ENCODE measurements at places on chromosomes 7 and 10.

- DNase-seq: peak; percentile 21
Observed at GRCh38 chr10:22345301-22346095, at the start of gene SPAG6. Gene SPAG6, plus strand, starts transcription at chr10:22345496. Its CDS starts 116 bp downstream, at chr10:22345612.

- no peak for DNase-seq
Observed at GRCh38 chr7:16921151-16921550, 39.4 kb upstream of the AGR3 start.

GRCh38 chr7:49322476-49322875 lies 398.1 kb downstream of the CDC14C start:
- DNase-seq: no peak

DNA sequence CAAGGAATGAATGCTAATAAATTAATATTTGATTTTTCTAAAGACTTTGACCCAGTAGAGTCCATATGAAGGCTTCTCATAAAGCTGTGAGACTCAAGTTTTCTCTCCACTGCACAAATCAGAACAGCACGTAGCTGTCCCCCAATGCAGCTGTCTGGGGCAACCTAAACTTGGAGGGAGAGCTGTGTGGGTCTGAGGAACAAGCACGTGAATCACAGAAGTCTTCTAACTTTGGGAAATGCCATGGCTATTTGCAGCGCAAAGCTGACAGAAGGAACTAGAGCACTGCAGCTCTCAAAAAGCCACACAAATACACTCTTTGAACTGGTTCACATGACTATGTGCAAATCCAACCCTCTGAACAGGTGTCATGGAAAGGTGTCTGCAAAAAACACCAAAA lies 47.9 kb downstream of the COL1A2 start:
- no peak for DNase-seq

DNA sequence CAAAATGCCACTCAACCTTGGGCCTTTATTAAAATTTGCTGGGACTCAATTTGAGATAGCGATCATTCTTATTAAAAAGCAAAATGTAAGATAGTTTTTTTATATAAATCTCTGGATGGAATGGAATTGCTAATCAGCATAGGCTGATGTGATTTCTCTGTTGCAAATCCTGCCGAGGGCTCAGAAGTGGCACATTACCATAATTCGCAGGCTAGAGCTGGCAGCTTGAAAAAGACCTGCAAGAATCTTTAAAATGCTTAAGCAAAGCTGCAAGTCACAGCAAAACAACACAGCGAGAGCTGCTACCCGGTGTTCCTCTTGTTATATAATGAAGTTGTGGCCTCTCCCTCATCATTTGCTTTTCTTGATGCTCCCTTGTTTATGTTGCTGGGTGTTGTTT lies 448.1 kb downstream of the GATA3 start:
- DNase-seq: no peak

GRCh38 chr7:158452331-158452730 lies 135.3 kb downstream of the PTPRN2 start:
- no peak for DNase-seq

DNA sequence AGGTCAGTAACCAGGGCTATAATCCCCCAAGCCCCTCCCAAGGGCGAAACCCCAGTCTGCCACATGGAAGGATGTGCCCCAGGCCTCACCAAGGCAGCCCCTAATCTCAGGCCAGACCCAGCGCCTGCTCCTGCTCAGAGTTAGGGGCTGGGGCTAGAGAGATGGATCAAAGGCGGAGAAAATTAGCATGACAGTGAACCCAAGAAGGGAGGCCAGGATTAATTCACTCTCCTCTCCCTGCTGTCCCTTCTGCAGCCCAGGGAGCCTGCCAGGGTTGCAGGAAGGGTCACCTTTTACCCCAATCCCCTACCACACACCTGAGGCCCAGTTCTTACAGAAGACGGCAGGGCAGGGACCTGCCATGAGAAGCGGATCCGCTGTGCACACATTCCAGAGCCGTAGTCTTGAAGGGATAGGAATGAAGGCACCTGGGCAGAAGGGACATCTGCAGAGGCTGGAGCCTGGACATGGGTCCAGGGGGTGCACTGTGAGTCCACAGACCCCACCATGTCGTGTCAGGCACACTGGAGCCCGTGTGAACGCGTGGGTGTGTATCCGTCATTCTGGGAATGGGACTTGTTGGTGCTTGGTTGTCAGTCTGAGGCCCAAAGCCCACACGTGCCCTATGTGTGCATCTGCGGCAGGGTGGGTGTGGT lies 11.9 kb upstream of the ZMIZ1 start:
- no peak for DNase-seq

GRCh38 chr10:110404413-110404812 lies 93.3 kb upstream of the DUSP5 start:
- DNase-seq: no peak

DNA sequence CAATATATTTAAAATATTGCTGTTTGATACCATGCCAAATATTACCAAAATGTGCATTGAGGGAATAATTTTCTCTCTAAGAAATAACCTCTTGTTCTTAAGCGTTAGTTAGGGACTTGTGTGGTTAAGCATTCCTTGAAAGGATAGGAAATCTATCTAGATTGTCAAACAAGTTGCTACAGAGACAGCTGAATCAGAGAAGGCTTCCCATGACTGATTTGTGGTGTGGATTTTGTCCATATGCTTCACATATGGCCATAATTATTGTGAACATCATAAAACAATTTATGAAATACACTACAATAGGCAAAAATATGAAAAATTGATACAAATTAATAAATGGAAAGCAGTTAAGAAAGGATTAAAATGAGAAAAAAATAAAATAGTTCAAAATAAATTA lies 96.3 kb downstream of the GNAT3 start:
- no peak for DNase-seq

GRCh38 chr7:47518827-47519226 lies 63.1 kb downstream of the TNS3 start:
- no peak for DNase-seq

DNA sequence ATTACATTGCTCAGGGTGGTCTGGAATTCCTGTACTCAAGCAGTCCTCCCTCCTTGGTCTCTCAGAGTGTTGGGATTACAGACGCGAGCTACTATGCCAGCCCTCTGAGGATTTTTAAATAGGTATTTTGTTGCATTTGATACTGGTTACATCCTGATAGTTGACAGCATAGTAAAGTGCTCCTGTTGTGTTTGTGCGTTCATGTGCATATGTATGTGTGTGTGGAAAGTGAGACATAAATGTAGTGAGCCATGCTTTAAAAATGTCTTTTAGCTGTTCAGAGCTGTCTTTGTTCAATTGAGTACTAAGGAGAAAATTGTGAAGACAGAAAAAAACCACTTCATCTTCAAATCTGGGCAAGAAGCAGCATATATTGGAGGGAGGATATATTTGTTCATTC lies 27.8 kb downstream of the ZNRF2 start:
- DNase-seq: no peak

DNA sequence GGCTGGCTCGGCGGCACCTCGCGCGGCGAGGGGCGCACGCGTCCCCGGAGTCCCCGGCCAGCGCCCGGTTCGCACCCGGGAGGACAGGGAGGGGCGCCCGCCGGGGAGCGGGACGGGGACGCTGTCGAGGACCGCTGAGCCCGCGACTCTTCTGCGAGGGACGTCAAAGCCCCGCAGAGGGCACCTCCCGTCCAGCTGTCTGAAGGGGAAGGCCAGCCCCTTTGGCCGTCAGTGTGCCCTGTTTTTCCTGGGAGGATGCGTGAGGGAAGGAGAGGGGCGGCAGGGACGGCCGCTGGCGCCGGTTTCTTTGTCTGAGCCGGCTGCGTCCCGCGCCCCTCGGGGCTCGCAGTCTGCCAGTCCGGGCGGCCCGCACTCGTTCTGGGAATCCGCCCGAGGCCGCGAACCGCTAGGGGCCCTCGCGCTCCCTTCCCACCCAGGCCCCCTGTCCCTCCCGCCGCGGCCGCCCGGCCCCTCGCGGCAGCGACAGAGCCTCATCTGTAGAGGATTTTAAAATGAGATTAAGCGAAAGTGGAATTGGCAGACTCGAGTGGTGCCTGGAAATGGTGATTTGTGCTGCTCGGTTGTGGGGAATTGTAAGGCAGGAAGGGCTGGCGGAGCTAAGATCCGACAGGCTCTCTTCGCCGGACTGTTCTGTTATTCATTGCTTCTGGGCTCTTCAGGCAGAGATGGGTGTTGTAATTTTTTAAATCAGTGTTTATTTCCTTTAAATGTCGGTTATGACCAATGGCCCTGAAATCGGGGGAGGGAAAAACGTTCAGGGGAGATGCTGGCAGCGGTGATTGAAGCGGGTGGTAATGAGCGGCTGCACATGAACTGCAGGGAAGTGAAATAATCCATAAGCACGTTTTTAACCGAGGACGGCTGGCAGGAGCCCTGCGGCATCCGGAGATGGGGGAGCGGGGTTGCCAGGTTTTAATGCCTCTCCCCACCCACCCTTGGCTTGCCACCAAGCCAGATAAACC lies 618 bp upstream of the RELN start:
- no peak for DNase-seq

DNA sequence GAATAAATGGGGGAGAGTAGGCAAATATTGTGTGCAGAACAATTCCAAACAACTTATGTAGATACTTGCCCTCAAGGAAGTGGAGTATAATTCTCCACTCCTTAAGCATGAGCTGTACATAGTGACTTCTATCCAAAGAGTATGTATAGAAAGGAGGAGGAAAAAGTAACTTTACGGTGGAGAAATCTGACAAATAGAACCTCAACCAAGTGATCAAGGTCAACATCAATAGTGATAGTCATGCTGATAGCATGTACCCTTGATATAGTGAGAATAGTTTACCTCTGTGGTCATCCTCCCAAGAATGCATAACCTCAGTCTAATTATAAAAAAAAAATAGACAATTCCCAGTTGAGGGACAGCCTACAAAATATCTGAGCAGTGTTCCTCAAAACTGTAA lies 89.1 kb upstream of the NANOS1 start:
- no peak for DNase-seq

- DNase-seq: no peak
Observed at GRCh38 chr10:123885406-123886170, 6.0 kb downstream of the CPXM2 start.

DNA sequence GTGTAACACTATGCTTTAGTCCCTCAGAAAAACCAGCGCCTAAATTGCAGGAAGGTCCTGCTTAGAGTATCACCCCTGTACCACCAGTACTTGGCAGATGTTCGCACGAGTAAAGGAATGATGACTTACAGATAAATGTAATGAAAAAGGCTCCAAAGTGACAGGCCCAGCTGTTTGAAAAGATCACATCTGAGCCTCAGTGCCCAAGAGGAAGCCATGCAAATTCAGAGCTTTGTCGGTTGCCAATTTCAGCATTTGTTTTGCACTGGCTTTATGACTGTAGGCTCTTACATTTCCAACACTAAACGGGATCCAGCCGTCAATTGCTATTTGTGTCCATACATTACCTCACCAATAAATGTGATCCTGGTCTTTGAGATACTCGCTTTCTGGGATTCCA lies 60.6 kb upstream of the GAD2 start:
- no peak for DNase-seq

DNA sequence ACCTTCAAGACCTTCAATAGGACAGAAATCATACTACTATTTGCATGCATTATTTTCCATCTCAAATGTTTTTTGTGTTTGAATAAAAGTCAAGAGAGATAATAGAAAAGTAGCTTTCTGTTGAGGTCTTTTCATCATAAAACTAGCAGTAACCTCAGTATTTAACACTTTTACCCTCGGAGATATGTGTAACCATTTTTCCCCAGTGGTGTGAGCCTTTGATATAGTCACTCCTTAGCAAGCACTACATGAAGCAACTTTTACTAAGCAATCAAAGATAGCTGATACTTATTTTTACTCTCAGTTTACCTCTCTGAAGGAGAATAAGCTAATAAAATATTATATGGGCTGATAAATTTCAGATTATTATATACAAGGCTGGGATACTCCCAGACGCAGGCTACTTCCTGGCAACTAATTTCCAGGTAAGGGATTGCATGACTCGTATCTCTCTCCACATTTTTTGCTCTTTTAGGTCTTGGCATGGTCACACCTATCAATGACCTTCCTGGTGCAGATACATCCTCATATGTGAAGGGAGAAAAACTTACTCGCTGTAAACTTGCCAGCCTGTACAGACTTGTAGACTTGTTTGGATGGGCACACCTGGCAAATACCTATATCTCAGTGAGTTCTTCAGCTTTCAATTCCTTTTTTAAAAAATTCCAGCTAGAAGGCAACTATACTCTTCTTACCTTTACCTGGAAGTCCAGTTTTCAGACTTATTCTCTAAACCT lies 91.5 kb upstream of the MXI1 start:
- DNase-seq: no peak

- DNase-seq: no peak
Observed at GRCh38 chr7:130966246-130967009, 232.4 kb upstream of the KLF14 start.

DNA sequence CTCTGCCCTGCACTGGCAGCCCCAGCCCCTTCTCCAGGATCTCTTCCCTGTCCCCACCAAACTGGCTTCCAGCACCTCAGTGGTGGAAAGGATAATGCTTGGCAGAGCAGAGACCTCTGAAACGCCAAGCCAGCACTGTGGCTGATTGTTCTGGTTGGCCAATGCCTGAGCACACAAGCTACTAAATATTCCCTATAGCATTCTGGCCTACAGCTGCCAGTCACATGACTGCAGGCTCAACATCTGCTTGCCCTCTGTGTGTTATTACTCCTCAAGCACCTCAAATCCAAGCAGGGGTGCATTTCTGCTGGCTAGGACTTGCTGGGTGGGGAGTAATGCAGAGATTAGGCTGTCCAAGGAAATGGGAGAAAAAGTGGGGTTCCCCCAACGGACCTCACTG lies 6.1 kb downstream of the TBATA start:
- DNase-seq: no peak

- DNase-seq: no peak
Observed at GRCh38 chr10:97135464-97135863, 50.3 kb downstream of the SLIT1 start.

DNA sequence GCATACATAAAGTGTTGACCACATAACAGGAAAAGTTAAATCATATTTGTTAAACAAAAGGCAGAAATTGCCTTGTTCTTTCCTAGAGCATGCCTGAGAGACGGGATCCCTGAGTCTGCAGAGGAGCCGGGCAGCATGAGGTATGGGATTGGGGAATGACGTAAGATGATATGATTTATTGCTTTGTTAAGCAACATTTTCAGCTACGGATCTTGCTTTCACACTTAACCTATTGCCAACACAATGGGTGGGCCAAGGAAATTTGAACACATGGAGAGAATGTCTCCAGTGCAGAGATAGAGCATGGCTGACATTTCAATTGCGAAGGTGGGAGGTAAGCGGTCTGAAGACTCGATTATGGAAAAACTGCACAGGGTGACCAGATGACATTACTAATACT lies 76.7 kb downstream of the EMX2 start:
- no peak for DNase-seq

- no peak for DNase-seq
Observed at GRCh38 chr10:34486008-34486407, 329.1 kb downstream of the PARD3 start.

DNA sequence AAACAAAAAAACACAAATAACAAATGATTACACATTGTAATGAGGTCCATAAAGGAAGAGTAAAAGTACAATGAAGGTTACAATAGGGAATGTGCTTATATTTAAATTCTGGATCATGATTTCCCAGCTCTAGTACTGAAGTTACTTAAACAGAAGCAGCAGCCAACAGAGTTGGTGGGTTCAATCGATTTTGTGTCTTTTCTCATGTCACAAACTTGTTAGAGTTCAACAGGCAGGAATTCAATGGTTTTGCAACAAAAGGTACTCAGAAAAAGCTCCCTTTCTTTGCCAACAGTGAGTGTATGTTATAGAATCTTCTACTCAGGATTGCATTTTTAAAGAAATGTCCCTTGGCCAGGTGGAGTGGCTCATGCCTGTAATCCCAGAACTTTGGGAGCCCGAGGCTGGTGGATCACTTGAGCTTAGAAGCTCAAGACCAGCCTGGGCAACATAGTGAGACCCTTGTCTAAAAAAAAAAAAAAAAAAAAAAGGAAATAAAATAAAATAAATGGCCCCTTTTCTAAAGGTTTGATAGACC lies 29.6 kb upstream of the IL6 start:
- no peak for DNase-seq

GRCh38 chr10:46226900-46227558 lies 59.8 kb upstream of the ANTXRL start:
- no peak for DNase-seq
